ENCODE measurements at places on chromosomes 16 and 17.

DNA sequence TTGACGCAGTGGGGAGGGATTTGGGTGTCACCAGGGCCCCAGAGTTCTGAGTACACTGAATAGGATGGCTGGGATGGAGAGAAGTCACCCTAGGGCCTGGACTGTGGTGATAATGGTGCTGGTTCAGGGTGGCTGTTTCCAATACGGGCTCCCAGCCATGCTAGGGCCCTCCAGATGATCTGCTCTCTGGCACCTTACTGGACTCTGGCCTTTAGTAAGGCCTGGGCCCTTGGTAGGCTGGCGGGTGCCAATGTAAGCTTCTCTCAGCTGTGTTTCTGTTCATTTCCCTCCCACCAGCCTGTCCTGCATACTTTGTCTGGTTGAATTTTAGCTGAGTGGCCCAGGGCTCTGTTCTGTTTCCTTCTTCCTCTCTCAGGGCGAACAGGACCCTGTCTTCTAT, 2.8 kb downstream of the PLA2G15 start:
- no peak overlapping the region for H3K4me3 ChIP-seq
- no peak for DNase-seq
- peaks cover 8% of the 10 kb centered on the region for H3K36me3 ChIP-seq
- peaks cover 34% of the 10 kb centered on the region for H3K4me1 ChIP-seq
- H3K27ac ChIP-seq: peak overlapping the region; percentile 23

GRCh38 chr17:29827179-29827578, 102.8 kb downstream of the SSH2 start:
- H3K4me3 ChIP-seq: no peak overlapping the region
- H3K27me3 ChIP-seq: no peaks in the 10 kb centered on the region
- no peaks in the 10 kb centered on the region for H3K4me1 ChIP-seq
- peaks cover 5% of the 10 kb centered on the region for H3K36me3 ChIP-seq
- H3K27ac ChIP-seq: no peak overlapping the region

GRCh38 chr16:85378145-85379040, 234.7 kb upstream of the GSE1 start:
- H3K27ac ChIP-seq: no peak overlapping the region
- H3K27me3 ChIP-seq: peaks cover 6% of the 10 kb centered on the region
- no peak overlapping the region for H3K4me3 ChIP-seq
- H3K4me1 ChIP-seq: peaks cover 34% of the 10 kb centered on the region
- DNase-seq: no peak

DNA sequence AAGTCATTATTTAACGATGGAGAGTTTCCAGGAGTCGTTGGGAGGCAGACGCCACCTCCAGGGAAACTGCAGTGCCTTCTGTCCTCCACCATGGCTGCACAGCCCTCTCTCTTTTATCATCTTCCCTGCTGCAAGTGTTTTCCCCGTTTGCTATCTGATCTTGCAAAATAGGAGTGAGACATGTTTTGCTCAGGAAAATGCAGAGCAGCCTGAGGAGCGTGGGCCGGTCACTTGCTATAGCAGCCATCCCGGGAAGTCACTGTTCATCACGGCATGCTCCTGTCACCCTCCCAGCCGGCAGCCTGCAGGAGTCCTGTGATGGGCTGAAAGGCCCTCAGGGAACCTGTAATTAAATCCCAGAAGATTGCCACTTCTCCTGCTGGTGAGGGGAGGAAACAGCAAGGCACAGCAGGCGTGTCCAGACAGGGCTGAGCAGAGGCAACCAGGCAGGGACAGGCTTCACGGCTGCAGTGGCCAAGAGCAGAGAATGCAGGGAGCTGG, 143.1 kb downstream of the GSG1L start:
- H3K4me1 ChIP-seq: peaks cover 9% of the 10 kb centered on the region
- no peak overlapping the region for H3K4me3 ChIP-seq
- H3K27me3 ChIP-seq: peaks cover 16% of the 10 kb centered on the region
- H3K36me3 ChIP-seq: no peaks in the 10 kb centered on the region
- peak; percentile 7 for DNase-seq
- H3K27ac ChIP-seq: no peak overlapping the region

DNA sequence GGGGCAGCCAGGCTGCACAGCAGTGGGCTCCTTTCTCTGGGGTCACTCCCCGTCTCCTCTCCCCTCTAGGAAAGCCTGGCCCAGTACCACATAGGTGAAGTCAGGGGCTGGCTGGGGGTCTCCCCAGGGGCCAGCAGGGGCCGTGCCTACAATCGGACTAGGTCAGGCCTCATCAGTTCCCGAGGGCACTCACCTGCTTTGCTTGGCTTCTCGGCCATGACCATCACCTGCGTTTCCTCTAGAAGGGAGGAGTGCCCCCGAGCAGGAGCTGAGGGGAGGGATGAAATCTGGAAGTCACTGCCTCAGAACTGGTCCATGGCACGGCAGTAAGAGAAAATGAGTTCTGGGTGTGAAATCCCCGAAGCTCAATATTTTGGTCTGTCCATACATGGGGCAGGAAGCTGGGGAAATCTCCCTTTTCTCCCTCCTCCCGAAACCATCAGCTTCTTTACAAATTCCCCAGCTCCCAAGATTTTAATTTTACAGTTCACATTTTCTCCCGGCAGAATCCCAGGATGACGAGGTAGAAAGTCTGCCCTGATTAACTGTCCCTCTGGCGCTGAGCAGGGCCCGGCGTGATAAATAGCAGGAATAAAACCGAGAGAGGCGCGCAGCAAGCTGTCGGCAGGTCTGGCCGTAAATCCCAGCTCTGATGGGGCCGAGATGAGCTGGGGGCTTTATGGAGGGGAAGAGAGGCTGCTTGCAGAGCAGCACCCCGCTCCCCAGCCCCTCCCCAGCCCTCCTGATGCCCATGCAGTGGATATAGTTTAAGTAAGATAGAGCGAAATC, 172.1 kb downstream of the RBFOX3 start:
- H3K27ac ChIP-seq: no peak overlapping the region
- H3K4me1 ChIP-seq: no peaks in the 10 kb centered on the region
- DNase-seq: no peak

DNA sequence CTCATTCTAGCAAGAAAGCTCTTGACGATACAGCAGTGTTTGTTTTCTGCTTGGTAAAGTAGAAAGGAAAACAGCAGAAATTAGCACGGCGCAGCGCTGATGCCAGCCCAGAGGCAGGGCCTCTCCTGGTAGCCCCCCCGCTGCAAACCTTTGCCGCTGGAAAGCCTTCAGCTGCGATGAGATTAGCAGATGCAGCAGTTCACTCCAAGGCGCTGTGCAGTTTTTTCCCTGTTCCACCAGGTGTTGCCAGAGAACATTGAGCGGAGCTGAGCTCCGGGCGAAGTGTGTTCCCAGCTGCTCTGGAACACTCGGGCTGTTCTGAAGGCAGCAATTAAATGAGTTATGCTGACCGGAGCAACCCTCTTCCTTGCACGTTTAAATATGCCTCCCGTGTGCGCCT, 72.5 kb downstream of the RBFOX1 start:
- H3K4me1 ChIP-seq: no peaks in the 10 kb centered on the region
- no peak for DNase-seq
- H3K36me3 ChIP-seq: no peaks in the 10 kb centered on the region

DNA sequence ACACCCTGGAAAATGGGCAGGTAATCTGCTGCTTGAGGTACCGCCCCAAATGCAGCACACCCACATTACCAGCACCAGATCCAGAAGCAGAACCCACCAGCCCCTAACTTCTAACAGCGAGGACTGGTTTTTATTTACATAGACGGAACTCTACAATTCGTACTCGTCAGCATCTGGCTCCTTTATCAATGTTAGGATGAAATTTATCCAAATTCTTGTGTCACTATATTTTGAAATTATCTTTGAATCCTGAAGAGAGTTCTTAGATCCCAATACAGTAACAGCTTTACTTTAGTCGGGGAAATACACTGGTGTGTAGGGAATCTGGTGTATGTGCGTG, 332 bp upstream of the ALG1 start:
- peaks cover 6% of the 10 kb centered on the region for H3K27me3 ChIP-seq
- H3K27ac ChIP-seq: peak overlapping the region; percentile 97
- DNase-seq: no peak

DNA sequence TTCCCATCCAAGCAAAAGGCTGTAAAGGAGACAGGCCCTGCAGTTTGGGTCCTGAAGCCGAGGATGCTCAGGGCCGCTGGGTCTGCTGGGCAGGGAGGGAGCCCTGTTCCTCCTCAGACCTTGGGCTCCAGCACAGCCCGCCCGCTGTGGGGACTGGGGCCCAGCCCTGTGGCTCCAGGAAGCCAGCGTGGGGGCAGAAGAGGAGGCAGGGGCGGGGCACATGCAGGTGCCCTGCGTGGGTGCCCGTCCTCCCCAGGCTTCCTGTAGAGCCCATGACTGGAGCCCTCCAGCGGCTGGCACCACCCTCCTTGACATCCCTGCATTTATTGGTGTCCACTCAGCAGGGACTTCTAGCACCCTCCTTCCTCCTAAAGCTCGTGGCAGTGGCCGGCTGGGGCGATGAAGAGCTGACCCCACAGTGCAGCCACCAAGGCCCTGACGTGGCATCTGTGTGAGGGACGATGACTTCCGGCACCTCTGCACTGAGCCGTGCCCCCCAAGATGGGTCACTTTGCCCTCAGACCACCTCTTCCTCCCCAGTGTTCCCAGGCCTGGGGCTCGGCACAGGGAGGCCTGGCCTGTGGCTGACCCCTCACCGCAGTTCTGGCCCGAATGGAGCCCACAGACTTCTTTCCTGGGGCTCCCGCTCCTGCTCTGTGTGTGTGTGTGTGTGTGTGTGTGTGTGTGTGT, 9.9 kb downstream of the PRSS27 start:
- H3K4me3 ChIP-seq: no peak overlapping the region
- DNase-seq: no peak
- H3K4me1 ChIP-seq: no peaks in the 10 kb centered on the region
- H3K27ac ChIP-seq: no peak overlapping the region

- H3K36me3 ChIP-seq: no peaks in the 10 kb centered on the region
- no peak overlapping the region for H3K4me3 ChIP-seq
- no peak overlapping the region for H3K27ac ChIP-seq
- peaks cover 54% of the 10 kb centered on the region for H3K27me3 ChIP-seq
- no peaks in the 10 kb centered on the region for H3K4me1 ChIP-seq
- DNase-seq: no peak
Observed at GRCh38 chr17:63995626-63996025, 2.5 kb upstream of the PRR29 start.

DNA sequence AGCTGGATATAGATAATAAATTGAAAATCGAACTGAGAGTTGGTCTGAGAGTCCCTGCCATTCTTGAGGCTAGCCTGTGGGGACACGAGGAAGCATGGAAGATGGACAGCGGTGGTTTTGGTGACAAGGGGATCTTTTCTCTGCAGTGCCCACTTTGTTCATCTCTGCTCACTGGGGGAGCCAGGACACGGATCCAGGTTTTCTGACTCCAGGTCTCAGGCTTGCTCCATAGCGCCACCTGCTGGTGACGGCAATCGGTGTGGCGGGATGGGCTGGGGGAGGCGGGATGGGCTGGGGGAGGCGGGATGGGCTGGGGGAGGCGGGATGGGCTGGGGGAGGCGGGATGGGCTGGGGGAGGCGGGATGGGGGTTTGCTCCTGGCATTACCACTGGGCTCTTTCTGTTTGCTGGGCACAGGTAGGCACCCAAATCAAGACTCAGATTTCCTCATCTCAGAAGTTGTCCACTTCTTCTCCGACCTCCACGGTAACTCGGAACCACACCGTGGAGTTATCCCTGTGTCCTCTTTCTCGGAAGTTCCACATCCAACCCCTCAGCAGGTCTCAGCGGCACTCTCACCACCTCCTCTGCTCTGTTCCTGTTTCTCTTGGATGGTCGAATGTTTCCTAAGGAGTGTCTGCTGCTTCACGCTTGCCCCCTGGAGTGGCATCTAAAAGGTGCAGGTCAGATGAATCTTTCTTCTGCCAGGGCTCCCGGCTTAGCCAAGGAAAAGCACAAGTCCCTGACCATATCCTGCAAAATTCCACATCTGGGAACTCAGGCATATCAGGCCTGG, 142.4 kb downstream of the CYLD start:
- H3K27ac ChIP-seq: no peak overlapping the region
- H3K36me3 ChIP-seq: no peaks in the 10 kb centered on the region
- H3K27me3 ChIP-seq: peaks cover 5% of the 10 kb centered on the region

DNA sequence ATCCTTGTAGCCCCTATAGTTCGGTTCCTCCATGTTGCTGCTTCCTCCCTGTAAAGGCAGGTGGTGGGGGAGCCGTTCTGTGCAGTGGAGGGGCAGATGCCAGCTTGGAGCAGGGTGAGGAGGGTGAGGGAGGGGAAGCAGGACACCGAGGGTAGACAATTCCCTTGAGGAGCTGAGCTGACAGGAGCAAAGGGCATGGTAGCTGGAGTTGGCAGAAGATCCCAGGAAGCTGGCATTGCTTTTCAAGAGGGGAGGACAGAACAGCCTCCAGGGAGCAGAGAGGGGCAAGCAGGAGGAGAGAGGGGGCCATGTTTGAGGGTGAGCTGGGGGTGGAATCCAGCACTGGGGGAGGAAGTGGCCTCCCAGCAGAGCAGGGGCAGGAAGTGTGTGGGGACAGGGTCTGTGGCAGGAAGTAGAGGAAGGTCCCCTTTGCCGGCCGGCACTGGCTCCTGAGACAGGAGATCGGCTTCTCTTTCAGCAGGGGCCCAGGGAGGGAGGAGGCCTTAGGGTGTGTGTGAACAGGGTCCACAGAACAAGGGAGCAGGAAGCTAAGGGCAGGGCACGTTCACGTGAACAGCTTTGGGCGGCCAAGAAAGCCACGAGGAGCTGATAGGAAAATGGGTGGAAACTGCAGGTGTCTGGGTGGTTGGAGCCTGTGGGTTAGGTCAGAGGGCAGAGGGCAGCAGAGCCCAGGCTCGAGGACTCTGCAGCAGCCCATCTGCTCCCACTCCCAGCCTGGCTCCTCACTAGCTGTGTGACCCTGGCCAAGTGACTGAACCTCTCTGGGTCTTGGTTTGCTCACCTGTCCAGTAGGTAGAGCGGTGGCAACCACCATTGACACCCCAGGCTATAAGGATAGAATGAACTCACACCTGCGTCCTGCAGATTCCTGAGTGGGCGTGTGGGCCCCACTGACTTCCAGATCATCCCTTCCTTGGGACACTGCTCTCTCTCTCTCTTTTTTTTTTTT, 17.5 kb upstream of the SPNS2 start:
- H3K27ac ChIP-seq: no peak overlapping the region
- no peak for DNase-seq
- no peak overlapping the region for H3K4me3 ChIP-seq
- peaks cover 54% of the 10 kb centered on the region for H3K27me3 ChIP-seq

DNA sequence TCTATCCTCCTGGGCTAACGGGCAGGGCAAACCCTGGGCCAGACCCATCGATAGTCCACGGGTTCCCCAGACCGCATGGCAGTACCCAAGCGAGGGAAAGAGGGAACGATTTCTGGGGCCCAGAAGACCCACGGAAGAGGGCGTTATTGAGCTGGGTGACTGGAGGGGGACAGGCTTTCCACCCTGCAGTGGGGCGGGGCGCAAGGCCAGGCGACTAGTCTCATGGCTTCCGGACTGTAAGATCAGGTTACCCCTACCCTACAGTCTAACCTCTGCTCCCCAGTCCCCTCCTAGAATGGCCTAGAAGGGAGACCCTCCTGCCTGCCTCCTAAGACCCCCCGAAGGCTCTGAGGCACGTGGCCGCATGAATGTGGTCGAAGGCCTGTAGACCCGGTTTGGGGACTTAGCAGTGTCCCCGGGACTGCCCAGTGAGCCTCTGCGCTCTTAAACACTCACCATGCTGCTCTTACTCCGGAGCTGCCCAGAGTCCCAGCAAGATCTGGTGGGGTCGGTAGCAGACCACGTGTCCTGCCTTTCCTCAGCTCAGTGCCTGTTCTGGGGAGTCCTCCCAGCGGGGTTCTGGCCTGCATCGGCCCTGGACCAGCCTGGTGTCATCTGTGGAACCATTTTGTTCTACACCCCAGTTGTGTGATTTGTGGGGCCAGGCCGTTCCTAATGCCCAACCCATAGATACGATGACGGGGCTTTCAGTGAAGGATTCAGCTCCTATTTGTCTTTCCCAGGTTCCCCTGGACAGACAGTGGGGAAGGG, 13.2 kb upstream of the AURKB start:
- peak overlapping the region; percentile 99 for H3K27ac ChIP-seq
- peaks cover 59% of the 10 kb centered on the region for H3K4me1 ChIP-seq
- peaks cover 40% of the 10 kb centered on the region for H3K27me3 ChIP-seq
- peaks cover 10% of the 10 kb centered on the region for H3K36me3 ChIP-seq
- peak overlapping the region; percentile 98 for H3K4me3 ChIP-seq

Measured in HFFc6 (cell line).